Immature natural killer cell (primary cell): ENCODE measurements at places on chromosomes 2 and 18. TPM values are rescaled to one million over a fixed set of nuclear protein-coding genes. Genes with fewer than 3 reads are reported as not detected.

DNA sequence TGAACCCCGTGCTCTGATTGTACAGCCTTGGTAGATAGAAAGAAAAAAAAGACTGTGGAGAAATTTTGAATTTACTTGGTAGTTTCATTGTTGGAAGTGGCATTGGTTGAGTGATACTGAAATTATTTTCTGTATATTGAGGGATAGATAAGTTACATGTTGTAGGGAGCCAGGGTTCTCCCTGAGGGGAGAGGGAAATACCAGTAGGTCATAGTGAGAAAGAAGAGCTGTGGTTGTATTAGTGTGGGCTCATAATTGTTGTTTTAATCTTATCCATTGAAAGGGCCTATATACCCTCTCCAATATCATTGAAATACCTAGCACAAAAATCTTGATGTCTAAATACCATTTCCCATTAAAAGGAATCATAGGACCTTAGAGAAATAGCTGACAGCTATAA is 16.9 kb upstream of the RAB31 start:
- no peak for DNase-seq
- H3K4me1 ChIP-seq: peaks cover 16% of the 10 kb centered on the region
- H3K4me3 ChIP-seq: no peak overlapping the region
- peaks cover 8% of the 10 kb centered on the region for H3K27me3 ChIP-seq
- H3K36me3 ChIP-seq: no peaks in the 10 kb centered on the region
- H3K27ac ChIP-seq: no peak overlapping the region

GRCh38 chr2:149537092-149537726 is 50.4 kb downstream of the MMADHC start:
- no peaks in the 10 kb centered on the region for H3K27me3 ChIP-seq
- no peak for DNase-seq
- no peak overlapping the region for H3K4me3 ChIP-seq
- no peaks in the 10 kb centered on the region for H3K36me3 ChIP-seq

GRCh38 chr2:8265476-8266226 is 416.2 kb upstream of the ID2 start:
- peak overlapping the region; percentile 73 for H3K27ac ChIP-seq
- DNase-seq: no peak
- peaks cover 37% of the 10 kb centered on the region for H3K36me3 ChIP-seq
- no peaks in the 10 kb centered on the region for H3K27me3 ChIP-seq

DNA sequence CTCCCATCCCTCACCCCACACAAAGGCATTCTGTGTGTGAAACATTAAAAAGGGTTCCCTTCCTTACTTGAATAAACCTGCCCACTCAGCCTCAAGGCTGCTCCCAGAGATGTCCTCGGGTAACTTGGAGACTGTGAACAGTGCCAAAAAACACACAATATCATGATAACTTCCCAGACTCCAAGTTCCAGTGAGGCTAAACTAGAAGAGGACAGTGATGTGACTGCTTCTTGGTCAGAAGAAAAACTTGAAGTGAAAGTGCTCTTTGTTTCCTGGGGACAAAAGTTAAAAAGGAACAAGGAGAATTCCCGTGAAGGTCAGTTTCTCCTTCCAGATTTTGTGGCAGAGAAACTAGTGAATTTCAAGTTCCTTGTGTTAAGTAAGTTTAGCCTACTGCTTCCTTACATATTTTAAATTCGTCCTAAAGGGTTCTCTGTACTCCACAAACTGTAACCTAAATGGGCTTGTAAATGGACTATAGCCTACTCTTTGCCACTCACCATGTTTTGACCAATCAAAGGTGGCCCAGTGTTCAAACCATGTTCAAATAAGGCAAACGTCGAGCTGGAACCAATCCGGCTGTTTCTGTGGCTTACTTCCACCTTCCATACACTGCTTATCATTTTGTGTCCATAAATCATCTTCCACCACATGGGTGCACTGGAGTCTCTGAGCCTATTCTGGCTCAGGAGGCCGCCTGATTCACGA is 20.4 kb downstream of the TPRKB start:
- peaks cover 10% of the 10 kb centered on the region for H3K27me3 ChIP-seq
- H3K4me3 ChIP-seq: no peak overlapping the region
- no peaks in the 10 kb centered on the region for H3K4me1 ChIP-seq
- no peak overlapping the region for H3K27ac ChIP-seq
- no peak for DNase-seq

DNA sequence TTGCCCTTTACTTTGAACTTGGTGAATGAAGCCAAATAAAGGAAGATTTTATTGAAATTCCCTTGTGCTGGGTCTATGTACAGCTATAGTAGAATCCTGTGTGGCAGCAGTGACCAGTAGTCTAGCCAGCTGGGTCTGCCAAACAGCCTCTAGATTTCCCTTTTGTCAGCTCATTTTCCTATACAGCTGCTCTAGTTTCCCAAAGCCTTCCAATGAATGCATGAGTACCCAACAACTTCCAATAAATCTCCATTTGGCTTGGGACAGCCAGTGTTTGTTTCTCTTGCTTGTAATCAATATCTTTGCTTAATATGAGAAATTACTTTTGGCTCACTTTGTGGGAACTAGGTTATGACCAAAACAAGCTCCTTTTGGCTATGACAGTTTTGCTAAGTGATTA is 43.6 kb downstream of the SCN9A start:
- H3K27me3 ChIP-seq: no peaks in the 10 kb centered on the region
- H3K4me1 ChIP-seq: no peaks in the 10 kb centered on the region
- no peaks in the 10 kb centered on the region for H3K36me3 ChIP-seq
- H3K4me3 ChIP-seq: no peak overlapping the region
- no peak overlapping the region for H3K27ac ChIP-seq
- no peak for DNase-seq

- no peak for DNase-seq
- no peaks in the 10 kb centered on the region for H3K36me3 ChIP-seq
- no peaks in the 10 kb centered on the region for H3K27me3 ChIP-seq
- no peak overlapping the region for H3K27ac ChIP-seq
These were observed 153.6 kb downstream of the NCKAP5 start for GRCh38 chr2:133414486-133415209.

DNA sequence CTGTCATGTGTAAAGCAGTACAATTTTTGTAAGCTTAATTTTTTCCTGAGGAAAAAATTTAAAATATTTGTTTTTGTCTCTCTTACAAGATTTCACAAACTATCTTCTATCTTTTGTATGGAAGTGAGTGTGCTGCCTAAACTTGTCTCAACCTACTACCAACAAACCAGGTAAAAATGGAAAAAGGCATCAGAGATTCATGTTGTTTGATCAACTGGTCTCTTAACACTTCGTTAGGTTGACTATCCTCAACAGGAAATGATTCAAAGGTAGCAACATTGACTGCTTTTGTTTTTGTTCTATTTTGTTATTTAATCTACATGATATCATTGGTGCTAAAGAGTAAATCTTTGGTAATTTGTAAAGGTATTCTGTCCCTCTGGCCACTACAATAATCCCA is 47.7 kb upstream of the RND3 start:
- H3K27me3 ChIP-seq: no peaks in the 10 kb centered on the region
- no peaks in the 10 kb centered on the region for H3K36me3 ChIP-seq
- no peak for DNase-seq
- H3K4me3 ChIP-seq: no peak overlapping the region
- no peaks in the 10 kb centered on the region for H3K4me1 ChIP-seq

DNA sequence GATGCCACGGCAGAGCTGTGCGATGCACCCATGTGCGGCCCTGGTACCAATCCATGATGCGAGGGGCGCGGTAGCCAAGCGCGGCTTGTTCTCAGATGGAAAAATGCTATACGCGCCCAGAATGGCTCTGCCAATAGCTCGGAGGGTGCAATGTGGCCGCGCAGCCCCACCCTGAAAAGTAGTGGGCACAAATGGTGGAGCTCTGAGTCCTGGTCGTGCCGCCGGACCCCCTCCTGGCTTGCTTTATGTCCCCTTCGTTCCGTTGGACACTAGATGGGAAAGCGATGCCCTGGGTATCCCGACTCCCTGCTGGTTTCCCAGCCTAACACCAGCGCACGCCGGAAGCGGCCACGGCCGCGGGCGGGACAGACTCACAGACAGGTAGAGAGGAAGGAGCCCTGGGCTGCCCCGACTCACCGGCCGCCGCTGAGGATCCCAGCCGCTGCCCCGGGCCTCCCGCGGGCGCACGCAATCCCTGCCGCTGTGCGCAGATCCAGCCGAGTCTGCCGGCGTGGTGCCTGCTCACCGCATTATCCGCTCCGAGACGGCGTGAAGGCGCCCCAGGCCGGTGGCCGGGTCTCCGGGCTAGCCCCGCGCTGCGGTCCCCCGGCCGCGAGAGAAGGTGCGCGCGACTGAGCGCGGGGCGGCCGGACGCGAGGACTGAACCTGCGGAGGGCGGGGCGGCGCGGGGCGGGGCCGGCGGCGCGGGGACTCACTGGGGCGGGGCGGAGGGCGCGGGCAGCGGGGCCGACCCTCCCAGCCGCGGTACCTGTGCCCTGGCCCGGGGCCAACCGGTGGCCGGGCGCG is at the start of gene CDC42EP3:
Gene CDC42EP3 (minus strand): TSS at position 634 of the 807 bp plus-strand sequence. CDS start 25,055 bp downstream, outside the sequence.
- DNase-seq: peak; percentile 73
- peaks cover 70% of the 10 kb centered on the region for H3K4me1 ChIP-seq
- no peaks in the 10 kb centered on the region for H3K36me3 ChIP-seq
- H3K27me3 ChIP-seq: peaks cover 9% of the 10 kb centered on the region

DNA sequence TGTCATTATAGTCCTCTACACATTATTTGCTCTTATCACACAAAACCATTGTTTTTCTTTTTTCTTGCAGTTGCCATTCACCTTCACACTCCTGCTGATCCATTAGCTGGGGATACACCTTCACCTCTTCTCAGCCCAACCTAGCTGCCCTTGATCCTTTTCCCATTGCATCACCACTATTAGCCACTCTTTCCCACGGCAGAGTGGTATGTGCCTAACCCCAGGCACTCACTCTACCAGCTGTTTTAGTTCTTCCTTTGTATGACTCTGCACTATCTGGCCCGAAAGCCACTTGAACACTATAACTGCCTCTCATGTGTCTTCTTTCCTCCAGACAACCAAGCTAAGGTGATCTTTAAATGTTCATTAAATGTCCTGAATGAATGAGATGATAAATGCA is 145.4 kb upstream of the PIK3C3 start:
- H3K4me3 ChIP-seq: no peak overlapping the region
- no peak overlapping the region for H3K27ac ChIP-seq
- H3K36me3 ChIP-seq: peaks cover 2% of the 10 kb centered on the region
- no peaks in the 10 kb centered on the region for H3K4me1 ChIP-seq
- no peak for DNase-seq

GRCh38 chr2:193228276-193228675 is 1033.5 kb upstream of the TMEFF2 start:
- H3K4me3 ChIP-seq: no peak overlapping the region
- H3K36me3 ChIP-seq: no peaks in the 10 kb centered on the region
- no peak for DNase-seq
- no peaks in the 10 kb centered on the region for H3K4me1 ChIP-seq
- no peak overlapping the region for H3K27ac ChIP-seq
- H3K27me3 ChIP-seq: no peaks in the 10 kb centered on the region

DNA sequence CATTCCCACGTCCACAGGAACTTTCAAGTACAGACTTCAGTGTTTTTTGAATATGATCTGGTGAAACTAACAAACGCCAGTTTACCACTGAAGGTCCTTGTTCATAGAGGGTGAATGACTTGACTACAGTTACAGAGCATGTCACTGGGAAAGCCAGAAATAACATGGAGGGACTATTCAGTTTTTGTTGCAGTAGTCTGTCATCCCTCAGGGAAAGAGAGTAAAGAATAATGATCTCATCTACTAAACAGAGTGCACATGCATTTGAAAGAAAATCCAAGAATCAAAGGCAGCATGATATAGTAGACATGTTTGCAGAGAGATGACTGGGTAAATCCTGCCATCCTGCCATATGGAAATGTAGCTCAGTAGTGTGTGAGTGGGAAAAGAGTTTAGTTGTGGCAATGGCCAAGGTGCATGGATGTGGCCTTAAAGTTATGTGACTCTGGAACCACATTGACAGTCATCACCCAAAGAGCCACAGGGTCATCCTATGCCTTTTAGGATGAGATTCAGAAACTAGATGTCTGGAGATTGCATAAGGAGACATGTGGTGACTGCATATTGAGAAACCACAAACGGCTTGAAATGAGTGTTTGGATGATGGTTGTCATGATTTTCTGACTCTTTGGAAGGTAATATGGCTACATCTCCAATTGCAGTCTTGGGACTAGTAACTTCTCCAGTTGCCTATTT is 125.3 kb upstream of the ZEB2 start:
- H3K4me1 ChIP-seq: no peaks in the 10 kb centered on the region
- H3K27ac ChIP-seq: no peak overlapping the region
- H3K4me3 ChIP-seq: no peak overlapping the region
- DNase-seq: no peak

GRCh38 chr2:231764760-231765159 is 16.3 kb downstream of the PDE6D start:
- no peak overlapping the region for H3K4me3 ChIP-seq
- H3K4me1 ChIP-seq: peaks cover 26% of the 10 kb centered on the region
- no peak for DNase-seq
- H3K36me3 ChIP-seq: peaks cover 6% of the 10 kb centered on the region
- no peak overlapping the region for H3K27ac ChIP-seq

GRCh38 chr2:30491225-30491624 is 44.2 kb downstream of the LCLAT1 start:
- no peaks in the 10 kb centered on the region for H3K27me3 ChIP-seq
- no peak overlapping the region for H3K27ac ChIP-seq
- no peak for DNase-seq
- H3K36me3 ChIP-seq: no peaks in the 10 kb centered on the region
- H3K4me1 ChIP-seq: peaks cover 13% of the 10 kb centered on the region

DNA sequence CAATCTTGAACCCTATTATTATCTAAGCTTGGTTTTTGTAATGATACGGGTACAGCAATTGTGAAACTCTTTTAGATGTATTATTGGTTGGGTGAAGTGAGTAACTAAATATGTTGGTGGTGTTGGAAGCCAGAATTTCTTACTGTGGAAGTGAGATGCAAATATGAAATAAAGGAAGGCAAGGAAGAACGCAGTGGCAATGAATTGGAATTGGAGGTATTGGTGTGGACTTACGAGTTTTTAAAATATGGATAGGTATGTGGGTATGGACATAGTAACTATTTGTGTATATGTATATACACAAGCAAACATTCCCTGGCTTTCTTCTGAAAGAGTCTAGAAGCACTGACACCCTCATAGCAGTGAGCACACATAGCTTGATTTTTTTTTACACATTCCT is 105.8 kb downstream of the RAB3GAP1 start:
- no peak for DNase-seq
- no peak overlapping the region for H3K4me3 ChIP-seq
- no peak overlapping the region for H3K27ac ChIP-seq
- no peaks in the 10 kb centered on the region for H3K4me1 ChIP-seq
- no peaks in the 10 kb centered on the region for H3K27me3 ChIP-seq

DNA sequence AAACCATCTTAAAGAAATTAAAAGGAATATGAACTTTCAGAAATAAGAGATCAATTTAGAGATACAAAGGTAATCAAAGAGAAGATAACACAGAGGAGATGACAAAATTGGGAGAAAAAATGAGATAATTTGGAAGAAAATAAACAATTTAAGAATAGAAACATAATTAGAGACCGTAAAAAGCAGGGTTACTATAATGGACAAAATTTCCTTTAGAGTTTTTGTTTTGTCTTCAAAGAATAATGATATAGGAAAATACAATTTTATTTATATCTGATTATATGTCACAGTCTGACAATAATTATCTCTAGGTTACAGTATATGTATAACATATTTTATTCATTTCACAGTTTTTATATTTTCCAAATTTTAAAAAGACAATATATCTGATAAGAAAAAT is 716.4 kb upstream of the ZNF804A start:
- no peak overlapping the region for H3K4me3 ChIP-seq
- H3K36me3 ChIP-seq: no peaks in the 10 kb centered on the region
- H3K4me1 ChIP-seq: no peaks in the 10 kb centered on the region
- DNase-seq: no peak
- peaks cover 2% of the 10 kb centered on the region for H3K27me3 ChIP-seq
- no peak overlapping the region for H3K27ac ChIP-seq

- H3K4me3 ChIP-seq: no peak overlapping the region
- no peak for DNase-seq
- H3K4me1 ChIP-seq: peaks cover 30% of the 10 kb centered on the region
- peaks cover 31% of the 10 kb centered on the region for H3K36me3 ChIP-seq
- no peak overlapping the region for H3K27ac ChIP-seq
These were observed 234.5 kb downstream of the HDAC4 start for GRCh38 chr2:239166201-239166834.

ZNF385B gene
- not detected for polyA plus RNA-seq

OTOF gene
- polyA plus RNA-seq: 1.3 TPM
